Ovary (tissue), 10 donors: ENCODE measurements at places on chromosomes 11 and 22. TPM values are rescaled to one million over a fixed set of nuclear protein-coding genes. Genes with fewer than 3 reads are reported as not detected.

DNA sequence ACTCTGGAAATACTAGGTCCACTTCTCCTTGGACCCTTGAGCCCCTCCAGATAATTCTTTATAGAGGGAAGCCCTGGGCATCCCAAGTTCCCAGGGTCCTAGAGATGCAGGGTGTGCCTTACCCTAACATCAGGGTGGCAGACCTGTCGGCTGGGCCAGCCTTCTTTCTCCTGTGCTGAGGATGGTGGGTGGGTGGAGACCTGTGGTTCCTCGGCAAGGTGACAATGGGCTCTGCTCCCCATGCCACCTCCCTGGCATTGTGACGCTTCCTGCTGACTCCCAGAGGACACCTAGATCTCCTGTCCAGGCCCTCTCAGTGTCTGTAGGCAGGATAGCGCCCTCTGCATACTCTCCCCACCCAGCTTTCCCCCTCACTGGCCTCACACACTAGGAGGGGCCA, 3.8 kb upstream of the DERL3 start:
- DNase-seq = no peak

DNA sequence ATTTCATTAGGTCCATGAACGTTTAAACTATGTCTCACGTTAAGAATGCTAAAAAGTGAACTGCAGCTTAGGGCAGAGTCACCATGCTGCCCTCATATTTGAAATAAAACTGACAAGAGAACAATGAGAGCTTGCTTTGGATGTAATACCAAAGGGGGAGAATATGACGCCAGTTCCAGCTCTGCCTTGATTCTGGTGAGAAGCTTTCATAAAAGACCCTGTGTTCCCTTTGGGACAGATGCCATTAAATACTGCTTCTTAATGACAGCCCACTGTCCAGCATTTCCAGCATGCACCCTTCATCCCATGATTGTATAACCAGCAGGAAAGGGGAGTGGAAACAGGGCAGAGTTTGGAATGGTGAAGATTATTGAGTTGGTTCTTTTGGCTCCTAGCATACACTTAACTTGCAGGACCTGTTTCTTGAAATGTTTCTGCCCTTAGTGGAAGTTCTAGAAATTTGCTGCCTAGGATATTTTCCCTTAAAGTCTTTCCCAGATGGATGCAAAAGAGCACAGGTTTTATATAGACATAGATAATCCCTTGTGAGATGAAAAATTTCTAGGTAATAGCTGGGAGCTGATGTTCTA, 139.3 kb upstream of the LDLRAD3 start:
- DNase-seq = no peak

DNA sequence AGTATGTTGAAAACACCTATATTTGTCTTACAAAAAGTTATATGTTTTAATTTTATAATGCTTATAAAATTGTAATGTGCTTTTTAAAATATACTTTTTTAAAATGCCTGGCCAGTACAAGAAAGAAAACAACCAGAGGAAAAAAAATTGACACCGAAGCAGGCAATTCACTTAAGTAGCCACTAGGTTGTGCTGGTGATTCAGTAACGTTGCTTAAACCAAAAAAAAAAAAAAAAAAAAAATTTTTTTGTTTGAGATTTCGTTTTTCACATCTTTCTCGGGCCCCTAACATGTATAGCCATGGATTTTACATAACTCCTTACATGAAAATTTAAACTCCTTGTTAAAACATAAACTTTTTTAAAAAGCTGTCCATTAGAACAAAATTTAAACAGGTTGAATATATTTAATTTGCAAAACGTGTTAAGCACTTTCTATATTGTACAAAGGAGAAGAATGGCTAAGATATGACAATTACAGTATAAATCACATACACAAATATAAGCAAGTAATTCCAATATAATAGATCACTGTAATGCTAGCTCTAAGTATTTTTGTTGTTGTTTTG, 9.2 kb downstream of the OR8B4 start:
- DNase-seq = no peak

DNA sequence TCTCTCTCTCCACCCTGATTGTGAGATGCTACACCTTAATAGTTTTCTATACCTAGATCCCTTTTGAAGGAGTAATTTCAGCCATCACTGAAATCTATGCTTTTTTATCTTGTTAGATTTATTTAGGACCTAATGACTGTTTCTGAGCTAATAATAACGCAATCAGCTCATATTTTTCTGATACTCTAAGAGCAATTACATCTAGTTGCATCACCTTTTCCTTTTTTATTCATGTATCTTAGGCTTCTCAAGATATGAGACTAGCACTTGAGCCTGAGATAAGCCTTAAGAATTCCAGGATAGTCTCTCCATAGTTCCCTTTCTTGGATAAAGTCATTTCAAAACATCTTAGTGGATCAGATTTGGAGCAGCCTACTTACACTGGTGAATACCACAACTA, 25.1 kb upstream of the CAVIN3 start:
- no peak for DNase-seq

- DNase-seq = no peak
Measured at GRCh38 chr11:109641549-109641948, 219.6 kb downstream of the C11orf87 start.

DNA sequence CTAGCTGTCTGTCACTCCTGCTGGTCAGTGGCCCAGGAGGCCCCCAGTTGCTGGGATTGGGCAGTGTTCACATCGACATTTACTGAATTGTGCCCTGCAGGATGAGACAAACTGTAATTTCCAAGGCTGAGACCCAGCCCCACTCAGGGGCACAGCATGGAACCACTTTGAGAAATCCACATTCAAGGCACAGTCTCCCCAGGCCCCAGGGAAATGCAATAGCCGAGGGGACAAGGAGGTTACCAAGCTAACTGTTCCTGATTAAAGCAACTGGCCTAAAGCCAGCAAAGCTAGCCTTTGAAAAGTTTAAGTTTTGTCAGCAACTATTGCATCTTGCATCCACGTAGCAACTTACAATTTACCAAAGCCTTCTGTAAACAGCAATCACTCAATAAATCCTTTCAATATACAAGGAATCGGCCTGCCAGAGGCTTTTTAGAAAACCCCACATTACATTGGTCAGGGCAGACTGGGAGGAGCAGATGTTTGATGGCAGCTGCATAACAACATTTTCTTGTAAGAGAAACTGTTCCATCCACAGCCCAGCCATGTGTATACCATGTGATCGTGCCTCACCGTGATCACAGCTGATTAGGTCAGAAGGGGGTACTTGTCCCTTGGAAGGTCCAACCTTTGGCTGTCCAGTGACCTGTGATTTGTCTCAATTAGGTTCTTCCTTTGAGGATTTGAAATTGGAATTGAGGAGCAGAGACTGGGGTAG, 103.9 kb downstream of the TENM4 start:
- DNase-seq = no peak

DNA sequence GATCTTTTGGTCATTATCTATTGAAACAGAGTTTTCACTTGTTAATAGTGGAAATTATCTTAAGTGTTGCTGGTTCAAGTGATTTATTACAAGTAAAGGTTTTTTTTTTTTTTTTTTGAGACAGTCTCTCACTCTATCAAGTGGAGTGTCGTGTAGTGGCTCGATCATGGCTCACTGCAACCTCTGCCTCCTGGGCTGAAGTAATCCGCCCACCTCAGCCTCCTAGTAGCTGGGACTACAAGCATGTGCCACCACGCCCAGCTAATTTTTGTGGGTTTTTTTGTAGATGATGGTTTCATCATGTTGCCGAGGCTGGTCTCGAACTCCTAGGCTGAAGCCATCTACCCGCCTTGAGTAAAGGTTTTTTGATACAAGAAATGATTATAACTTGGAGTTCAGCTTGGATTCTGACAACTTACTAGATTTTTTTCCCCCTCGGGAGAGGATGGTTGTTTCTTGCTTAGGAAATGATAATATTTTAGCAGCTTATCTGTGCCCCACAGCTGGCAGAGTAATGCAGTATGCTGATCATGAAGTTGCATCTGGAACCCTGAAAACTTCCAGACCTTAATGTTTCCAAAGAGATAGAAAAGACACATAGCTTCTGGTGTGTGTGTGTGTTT, 68.9 kb downstream of the MTMR3 start:
- DNase-seq = no peak

- no peak for DNase-seq
Measured at GRCh38 chr11:115425250-115425649, 79.0 kb downstream of the CADM1 start.

DNA sequence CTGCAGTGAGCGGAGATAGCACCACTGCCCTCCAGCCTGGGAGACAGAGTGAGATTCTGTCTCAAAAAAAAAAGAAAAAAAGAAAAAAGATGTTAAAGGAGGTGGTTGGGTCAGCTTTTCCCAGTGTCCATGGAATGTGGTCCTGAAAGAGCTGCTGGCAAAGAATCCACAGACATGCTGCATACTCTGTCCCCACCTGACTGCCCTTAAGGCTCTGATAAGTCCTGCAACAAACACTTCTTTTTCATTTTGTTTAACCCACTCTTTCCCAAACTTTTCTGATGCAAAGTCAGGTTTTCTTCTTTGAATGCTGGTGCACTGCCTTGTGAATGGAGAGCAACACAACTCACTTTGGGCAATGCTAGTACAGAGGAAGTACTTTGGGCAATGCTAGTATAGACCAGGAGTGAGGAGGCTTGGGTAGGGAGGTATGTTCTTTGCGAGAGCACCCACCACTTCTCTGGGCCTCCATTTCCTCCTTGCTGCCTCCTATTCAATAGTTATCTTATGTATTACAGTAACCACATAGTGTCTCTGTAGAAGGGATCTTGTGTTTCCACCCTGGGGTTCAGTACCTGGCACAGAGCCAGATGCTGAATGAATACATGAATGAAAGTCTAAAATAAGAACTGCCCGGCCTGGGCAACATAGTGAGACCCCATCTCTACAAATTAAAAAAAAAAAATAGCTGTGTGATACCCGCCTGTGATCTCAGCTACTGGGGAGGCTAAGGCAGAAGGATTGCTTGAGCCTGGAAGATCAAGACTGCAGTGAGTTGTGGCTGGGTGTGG, 18.9 kb downstream of the LIF start:
- DNase-seq = no peak

DNA sequence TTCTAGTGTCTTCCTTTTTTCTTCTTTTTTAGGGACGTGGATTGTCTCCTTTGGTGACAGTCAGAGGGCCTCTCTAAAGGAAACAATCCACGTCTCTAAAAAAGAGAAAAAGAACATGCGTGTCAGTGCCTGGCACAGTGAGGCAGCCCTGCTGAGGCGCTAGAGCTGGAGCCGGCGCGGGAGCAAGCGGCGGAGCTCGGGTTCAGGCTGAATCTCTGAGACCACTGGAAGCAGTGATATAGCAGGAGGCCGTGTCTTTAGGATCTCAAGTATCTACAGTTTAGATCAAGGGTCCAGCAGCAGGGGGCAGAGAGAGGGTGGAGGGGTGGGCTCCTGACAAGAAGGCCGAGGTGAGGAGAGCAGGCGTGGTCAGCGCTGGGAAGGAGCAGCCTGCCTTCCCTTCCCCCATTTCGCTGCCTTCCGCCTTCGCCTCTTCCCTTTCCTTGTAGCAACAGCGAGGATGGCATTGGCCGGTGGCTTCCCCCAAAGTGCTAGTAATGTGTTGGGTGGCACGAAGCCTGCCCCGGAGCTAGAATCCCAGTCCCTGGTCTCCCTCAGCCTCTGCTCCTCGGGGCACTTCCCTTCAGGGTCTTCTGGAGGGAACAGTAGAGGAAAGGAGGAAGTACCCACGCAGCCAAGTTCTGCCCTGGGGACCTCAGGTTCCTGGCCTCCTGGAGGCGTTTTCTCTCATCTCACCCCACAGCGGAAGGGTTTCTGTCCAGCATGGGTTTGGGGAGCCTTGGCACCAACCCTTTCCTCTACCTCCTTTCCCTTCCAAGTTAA, 28.2 kb upstream of the RAB1B start:
- DNase-seq = no peak

DNA sequence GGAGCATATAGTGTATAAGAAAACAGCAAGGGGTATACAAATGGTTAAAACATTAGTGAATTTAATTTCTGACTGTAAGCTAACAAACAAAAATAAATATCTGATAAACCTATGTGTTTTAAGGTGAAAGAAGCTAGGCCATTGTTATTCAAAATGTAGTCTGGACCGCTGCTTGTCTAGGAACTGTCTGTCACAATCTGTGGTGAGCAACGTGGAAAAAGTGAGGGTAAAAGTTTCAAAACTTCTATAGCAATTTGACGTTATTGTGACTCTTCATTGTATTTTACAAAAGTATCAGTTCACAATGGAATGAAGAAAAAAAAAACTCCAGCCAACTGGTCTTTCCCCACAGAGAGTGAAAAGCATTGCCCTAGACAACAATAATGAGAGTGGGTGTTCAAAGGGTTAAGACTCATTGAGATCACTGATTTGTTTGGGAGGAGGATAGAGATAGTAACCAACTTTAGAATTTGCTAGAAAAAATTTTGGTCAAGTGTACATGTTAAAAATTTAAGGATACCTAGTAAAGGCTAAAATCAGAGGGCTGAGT, 79.1 kb downstream of the UVRAG start:
- DNase-seq = no peak

DNA sequence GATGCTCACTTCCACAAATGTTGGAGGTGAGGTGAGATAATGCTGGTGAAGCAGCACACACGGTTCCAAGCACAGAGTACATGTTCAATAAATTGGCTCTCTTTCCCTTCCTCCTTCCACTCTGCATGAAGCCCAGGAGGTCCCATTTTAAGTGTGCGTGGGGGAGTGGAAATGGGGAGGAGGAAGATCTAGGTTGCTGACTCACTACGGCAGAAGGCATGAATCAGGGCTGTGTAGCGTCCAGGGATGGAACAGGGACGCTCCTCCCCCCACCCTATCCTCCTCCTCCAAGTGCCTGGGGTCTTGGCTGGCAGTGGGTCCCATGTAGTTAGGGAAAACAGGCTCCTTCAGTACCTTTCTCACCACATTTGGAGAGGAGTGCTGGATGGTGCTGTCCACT, 44.2 kb downstream of the TRIM66 start:
- DNase-seq = no peak

DNA sequence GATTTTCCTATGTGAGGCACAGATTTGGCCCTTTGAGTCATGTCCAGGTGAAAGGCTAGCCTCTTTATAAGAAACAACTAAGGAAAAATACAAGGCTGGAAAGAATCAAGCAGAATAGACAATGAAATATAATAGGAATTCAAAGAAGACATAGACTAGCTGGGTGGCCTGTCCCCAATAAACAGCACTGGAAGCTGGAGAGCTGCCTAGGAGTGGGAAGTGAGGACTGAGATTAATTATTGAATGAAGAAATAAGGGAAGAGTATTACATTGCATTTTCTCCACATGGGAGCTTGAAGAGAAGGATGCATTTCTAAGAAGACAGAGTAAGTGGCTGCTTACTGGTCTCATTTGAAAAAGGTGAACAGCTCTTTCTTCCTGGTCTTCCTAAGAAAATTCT, 100.0 kb downstream of the CCDC34 start:
- no peak for DNase-seq

- DNase-seq = peak; percentile 56
Measured at GRCh38 chr11:130675371-130675821, 227.0 kb downstream of the ADAMTS15 start.

GRCh38 chr11:120514541-120515121, 3.1 kb downstream of the GRIK4 start:
- DNase-seq = peak; percentile 29

SHISAL1 gene
- 4.2 TPM for polyA plus RNA-seq

GLB1L3 gene
- polyA plus RNA-seq = 0.07 TPM

OSBP2 gene
- polyA plus RNA-seq = 1.3 TPM

HTR3A gene
- polyA plus RNA-seq = not detected

OR8G1 gene
- polyA plus RNA-seq = not detected

GPHA2 gene
- polyA plus RNA-seq = not detected

MMP12 gene
- not detected for polyA plus RNA-seq

C22orf42 gene
- not detected for polyA plus RNA-seq

KCNJ5 gene
- polyA plus RNA-seq = 0.42 TPM

TSSK2 gene
- polyA plus RNA-seq = 0.05 TPM

CEND1 gene
- polyA plus RNA-seq = not detected

SESN3 gene
- polyA plus RNA-seq = 14.5 TPM

MMP27 gene
- 0.12 TPM for polyA plus RNA-seq

SLC22A25 gene
- not detected for polyA plus RNA-seq

KAT5 gene
- polyA plus RNA-seq = 67.0 TPM

GAS2 gene
- 0.76 TPM for polyA plus RNA-seq

ABCG4 gene
- polyA plus RNA-seq = 0.06 TPM
